ENCODE measurements at places on chromosomes 2 and 18. TPM values are rescaled to one million over a fixed set of nuclear protein-coding genes. Genes with fewer than 3 reads are reported as not detected.
A peak's percentile ranks its signal among the peaks of the same experiment; 100 is the strongest.

- no peak for DNase-seq
Measured at GRCh38 chr2:224111576-224111975, 72.5 kb upstream of the SERPINE2 start.

DNA sequence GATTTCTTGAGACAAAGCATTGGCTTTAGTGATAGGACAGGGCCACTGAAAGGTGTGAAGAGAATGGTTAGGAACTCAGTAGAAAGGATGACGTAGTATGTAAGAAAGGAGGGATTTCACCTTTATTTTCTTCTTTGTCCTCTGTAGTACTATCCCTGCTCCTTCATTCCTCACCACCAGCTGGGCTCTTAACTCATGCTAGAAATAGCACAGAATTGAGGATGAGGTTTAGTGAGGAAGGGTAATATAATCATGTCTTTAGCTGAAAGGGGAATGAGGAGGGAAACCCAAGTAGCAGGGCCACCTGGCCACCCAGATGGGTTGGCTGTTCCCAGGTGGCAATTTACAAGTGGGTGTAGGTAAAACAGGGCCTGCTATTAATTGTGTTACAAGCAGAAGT lies 15.2 kb downstream of the ACVR2A start:
- no peak for DNase-seq

TANK gene
- 90.7 TPM for total RNA-seq

DNA sequence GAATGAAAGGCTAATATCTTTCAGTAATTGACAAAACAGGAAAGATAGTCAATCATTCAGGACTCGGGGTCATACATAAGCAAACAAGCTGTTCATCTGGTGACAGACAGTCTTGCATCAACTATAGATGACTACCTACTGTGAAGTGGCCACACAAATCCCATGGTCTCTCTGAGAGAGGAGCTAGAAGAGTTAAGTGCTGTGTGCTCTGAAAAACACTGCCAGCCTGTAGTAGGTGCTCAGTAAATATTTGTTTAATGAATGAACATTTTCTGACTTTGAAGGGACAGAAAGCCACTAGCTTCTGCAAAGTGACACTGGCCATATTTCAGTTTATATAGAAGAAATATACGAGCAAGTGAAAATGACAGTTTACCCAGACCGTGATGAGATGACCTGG lies 184.0 kb upstream of the CHAC2 start:
- no peak for DNase-seq

CD302 gene
- 27.5 TPM for total RNA-seq

ACTR1B gene
- total RNA-seq: 26.7 TPM

GRCh38 chr2:231597014-231597611 lies 4.4 kb downstream of the TEX44 start:
- no peak for DNase-seq

DNA sequence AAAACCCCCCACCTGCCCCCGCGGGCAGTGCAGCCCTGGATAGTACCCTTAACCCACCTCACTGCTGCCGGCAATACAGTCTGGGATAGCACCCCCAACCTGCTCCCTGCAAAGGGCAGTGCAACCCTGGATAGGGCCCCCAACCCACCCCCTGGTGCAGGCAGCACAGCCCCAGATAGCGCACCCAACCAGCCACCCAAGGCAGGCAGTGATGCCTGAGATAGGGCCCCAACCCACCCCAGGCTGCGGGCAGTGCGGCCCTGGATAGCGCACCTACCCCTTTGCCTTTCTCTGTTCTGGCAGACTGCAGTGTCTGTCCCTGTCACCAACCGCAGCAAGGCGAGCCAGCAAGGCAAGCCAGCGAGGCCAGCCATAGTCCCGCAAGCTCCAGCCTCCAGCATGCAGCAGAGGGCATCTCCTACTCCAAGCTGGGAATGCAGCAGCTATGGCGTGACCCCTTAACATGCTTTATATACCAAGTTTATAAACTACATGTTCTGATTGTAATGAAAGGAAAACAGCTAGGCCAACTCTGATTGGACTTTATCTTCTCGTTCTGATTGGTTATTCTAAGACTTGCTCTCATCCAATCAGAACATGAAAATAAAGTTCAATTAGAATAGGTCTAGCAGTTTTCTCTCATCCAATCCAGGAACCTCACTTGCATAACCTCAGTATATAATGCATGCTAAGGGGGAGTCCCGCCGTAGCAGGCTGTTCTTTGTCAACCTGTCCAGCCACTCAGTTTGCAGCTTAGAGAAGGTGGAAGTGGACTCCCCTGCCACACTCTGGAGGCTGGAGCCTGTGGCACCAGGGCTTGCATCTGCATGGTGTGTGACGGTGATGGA lies 34.1 kb upstream of the ANKRD62 start:
- DNase-seq: no peak

- DNase-seq: no peak
Measured at GRCh38 chr2:95062242-95063085, 37.0 kb downstream of the MAL start.

GRCh38 chr18:317618-318017 lies 49.8 kb upstream of the THOC1 start:
- DNase-seq: no peak

- DNase-seq: peak; percentile 32
Measured at GRCh38 chr2:191051825-191052778, 38.1 kb upstream of the STAT1 start.

- DNase-seq: no peak
Measured at GRCh38 chr2:43387092-43388062, 161.0 kb upstream of the ZFP36L2 start.

GRCh38 chr2:129469389-129469788 lies 510.1 kb upstream of the RAB6C start:
- DNase-seq: no peak

DNA sequence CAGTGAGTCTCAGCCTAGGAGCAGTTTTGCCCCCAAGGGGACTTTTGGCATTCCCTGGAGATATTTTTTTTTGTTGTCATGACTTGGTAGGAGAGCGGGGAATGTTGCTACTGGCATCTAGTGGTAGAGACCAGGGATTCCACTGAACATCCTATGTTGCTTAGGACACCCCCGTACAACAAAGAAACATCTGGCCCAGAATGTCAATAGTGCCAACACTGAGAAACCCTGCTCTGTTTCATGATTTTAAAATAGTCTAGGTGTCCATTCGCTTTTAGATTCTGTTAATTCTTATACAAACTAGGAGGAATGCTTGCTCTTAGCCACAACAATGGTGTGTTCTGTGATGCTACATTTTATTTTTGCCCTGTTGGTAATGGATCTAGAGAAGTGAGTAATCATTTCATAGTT lies 225.8 kb upstream of the SIX3 start:
- DNase-seq: no peak

GRCh38 chr18:56726906-56727305 lies 75.7 kb downstream of the WDR7 start:
- no peak for DNase-seq

DNA sequence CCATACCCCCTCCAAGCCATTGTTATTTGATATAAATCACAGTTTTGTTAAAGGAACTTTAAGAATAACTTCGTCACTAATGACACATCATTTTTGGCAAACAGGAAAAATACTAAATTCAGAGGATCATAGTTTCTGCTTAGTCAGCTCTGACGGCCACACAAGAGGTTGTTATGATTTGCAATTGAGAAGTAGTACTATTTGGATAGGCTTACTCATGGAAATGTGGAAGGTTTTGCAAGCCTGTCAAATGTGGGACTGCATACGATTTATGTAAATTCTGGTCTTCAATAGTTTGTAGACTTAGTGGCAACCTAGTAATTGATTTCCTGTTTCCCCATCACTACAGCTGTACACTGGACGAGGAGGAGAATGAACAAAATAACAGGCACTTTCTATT lies 108.1 kb downstream of the ARHGEF33 start:
- no peak for DNase-seq

- no peak for DNase-seq
Measured at GRCh38 chr18:9941103-9941502, 27.3 kb downstream of the VAPA start.

- no peak for DNase-seq
Measured at GRCh38 chr2:96320728-96321622, 4.1 kb upstream of the ITPRIPL1 start.

DTNA gene
- total RNA-seq: 14.1 TPM

DNA sequence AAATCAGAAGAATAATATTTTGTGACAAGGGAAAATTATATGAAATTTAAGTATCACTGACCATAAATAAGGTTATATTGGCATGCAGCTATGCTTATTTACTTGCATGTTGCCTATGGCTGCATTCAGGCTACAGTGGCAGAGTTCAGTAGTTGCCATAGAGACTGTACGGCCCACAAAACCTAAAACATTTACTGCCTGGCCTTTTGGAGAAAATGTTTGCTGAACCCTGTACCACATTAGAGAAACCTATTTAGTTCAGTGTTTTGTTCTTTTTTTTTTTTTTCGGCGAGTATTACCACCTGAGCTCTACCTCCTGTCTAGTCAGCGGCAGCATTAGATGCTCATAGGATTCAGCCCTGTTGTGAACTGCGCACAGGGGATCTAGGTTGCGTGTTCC lies 163.7 kb downstream of the MCFD2 start:
- DNase-seq: no peak

- no peak for DNase-seq
Measured at GRCh38 chr2:240293557-240294461, 141.7 kb upstream of the GPC1 start.

DNA sequence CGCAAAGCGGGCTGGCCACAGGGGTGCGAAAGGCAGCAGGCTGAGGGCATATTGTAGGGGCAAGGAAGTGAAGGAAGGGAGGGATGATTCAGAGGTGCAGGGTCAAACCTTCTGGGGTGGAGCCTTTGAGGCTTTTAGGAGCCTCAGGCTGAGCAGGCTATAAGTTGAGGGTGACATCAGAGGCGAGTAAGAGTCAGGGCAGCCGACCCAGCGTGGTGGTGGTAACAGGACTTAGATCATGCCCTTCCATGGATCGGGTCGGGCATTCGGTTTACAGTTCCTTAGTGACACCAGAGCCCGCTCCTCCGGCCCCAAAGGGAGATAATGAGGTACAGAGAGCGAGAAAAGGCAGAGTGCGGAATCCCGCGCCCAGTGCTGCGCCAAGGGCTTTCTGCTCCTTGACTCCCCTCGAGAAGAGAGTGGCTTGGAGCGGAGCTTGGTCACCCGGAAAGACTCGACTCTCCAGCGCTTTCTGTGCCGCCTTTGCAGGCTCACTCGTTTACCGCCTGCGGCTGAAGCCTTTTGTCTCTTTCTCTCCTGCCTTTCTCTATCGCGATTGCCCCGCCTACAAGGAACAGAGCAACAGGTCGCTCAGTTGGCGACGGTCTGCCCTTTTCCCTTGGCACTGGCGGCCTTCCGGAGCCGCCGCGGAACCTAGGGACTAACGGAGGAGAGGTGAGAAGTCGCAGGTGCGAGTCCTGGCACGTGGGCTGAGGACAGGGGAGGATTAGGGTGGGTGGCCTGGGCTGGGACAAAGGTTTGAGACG lies 720 bp downstream of the LBX2 start:
- DNase-seq: no peak

FAM98A gene
- total RNA-seq: 28.6 TPM

- no peak for DNase-seq
Measured at GRCh38 chr2:54308186-54308585, 52.2 kb upstream of the TSPYL6 start.

NPPC gene
- 1.7 TPM for total RNA-seq

DNA sequence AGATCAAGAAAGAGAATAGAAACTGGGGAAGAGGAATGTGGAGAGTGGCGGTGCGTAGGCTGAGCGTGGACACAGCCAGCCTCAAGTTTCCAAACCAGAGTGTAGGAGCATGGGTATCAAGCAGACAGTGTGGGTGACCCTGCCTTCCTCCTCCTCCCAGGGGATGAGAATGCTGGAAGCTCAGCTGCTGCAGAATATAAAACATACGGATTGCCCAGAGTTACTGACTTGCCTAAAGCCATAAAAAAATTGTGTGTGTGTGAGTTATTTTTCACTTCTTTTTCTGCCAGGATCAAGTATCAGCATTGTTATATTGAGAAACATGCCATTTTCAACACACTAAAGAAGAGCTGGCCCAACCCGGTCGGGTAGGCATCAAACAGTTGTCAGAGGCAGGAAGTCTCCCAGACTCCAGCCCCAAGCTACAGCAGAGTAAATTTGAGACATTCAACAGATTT lies 333.3 kb upstream of the ACVR2A start:
- DNase-seq: peak; percentile 86

DNA sequence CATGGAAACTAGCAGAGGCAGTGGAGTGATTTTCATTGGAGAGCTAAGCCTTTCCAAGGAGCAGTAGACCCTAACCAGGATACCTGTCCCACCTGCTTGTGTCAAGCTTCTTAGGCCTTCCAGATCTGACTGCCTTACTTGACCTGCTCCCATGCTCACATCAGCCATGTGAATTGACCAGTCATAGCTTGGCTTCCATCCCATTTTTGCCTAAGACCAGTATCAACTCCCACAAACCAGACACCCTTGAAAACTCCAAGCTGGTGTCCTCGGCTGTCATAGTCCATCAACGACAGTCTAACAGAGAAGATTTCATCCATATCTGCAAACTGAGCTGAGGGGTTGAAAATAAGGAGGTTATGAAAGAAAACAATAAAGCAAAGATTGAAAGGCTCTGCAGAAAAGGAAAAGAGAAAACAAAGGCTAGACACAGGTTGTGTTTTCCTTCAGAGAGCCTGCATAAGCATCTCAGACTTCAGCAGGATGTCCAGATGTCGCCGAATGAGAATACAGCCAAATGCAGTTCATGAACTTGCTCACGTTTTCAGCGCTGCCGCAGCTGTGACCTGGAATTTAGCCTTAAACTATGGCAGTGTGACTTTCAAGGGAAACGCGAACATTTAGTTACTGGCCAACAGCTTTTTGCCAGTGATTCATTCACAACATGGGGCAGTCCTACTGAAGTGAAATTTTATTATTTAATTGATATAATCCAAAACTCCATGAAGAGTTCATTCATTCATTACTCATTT lies 868.1 kb upstream of the ID2 start:
- no peak for DNase-seq

NTSR2 gene
- 0.10 TPM for total RNA-seq

Measured in skin of body (tissue), 3 donors.